ENCODE measurements at places on chromosomes 1 and 21. TPM values are rescaled to one million over a fixed set of nuclear protein-coding genes. Genes with fewer than 3 reads are reported as not detected.

DNA sequence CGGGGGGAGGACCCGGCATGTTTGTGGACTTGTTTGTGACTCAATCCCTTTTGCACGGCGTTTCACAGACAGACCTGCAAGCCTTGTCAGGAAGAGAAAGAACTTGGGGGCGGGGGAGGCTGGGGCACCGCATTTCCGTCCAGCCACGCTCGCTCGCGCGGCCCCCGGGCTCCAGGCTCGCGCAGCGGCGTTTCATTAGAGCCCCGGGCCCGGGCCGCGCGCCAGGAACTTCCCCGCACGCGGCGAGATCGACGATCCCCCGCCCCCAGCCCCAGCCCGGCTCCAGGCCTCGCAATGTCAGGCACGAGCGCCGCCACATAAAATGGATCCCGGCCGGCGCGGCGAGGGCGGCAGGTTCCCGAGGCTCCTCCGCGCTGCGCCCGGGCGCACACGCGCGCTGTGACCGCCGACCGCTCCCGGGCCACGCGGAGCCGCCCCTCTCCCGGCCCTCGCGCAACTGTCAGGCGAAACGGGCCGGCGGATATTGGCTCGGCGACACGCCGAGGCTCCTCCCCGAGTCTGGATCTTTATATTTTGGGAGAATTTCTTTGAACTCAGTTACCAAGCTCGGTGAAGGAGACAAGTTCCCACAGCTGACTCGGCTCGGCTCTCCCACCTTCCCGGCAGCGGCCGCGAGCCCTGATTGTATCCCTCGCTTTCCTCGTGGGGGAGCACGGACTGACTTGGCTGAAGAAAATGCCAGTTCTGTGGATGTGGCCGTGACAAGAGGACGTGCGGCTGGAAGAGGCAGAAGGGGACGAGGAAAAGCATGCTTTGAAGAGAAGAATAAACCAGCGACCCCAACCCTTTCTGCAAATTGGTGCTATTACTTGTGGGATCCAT is at the start of gene KIF26B:
TSS of gene KIF26B (plus strand) at position 557 of the 843 bp plus-strand sequence. CDS start 440 bp downstream, outside the sequence.
- no peak within 1 kb of the TSS for H3K27ac ChIP-seq
- H3K4me3 ChIP-seq, result peak within 1 kb of the TSS; percentile 92
- H3K4me1 ChIP-seq, result peaks cover 28% of the 10 kb centered on the region

DNA sequence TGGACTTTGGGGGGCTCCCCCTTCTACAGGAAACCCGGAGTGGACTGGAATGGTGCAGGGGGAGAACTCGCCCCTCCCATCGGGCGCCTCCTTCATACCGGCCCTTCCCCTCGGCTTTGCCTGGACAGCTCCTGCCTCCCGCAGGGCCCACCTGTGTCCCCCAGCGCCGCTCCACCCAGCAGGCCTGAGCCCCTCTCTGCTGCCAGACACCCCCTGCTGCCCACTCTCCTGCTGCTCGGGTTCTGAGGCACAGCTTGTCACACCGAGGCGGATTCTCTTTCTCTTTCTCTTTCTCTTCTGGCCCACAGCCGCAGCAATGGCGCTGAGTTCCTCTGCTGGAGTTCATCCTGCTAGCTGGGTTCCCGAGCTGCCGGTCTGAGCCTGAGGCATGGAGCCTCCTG is at the start of gene TNFRSF14:
TSS of gene TNFRSF14 (plus strand) at position 95 of the 401 bp plus-strand sequence. CDS start at position 389, 294 bp downstream.
- no peaks in the 10 kb centered on the region for H3K27me3 ChIP-seq
- peak within 1 kb of the TSS; percentile 99 for H3K4me3 ChIP-seq
- peak; percentile 87 for DNase-seq
- H3K4me1 ChIP-seq, result peaks cover 38% of the 10 kb centered on the region
- H3K36me3 ChIP-seq, result peaks cover 4% of the 10 kb centered on the region
- H3K27ac ChIP-seq, result peak within 1 kb of the TSS; percentile 99

- H3K27me3 ChIP-seq, result peaks cover 2% of the 10 kb centered on the region
- H3K4me3 ChIP-seq, result no peak overlapping the region
- no peak overlapping the region for H3K27ac ChIP-seq
- H3K4me1 ChIP-seq, result no peaks in the 10 kb centered on the region
- DNase-seq, result no peak
Measured at GRCh38 chr1:83006271-83006670, 992.7 kb downstream of the TTLL7 start.

GRCh38 chr1:240824238-240824637 is 212.3 kb upstream of the GREM2 start:
- no peak overlapping the region for H3K4me3 ChIP-seq
- H3K36me3 ChIP-seq, result no peaks in the 10 kb centered on the region
- H3K27me3 ChIP-seq, result no peaks in the 10 kb centered on the region
- H3K4me1 ChIP-seq, result no peaks in the 10 kb centered on the region
- H3K27ac ChIP-seq, result no peak overlapping the region

DNA sequence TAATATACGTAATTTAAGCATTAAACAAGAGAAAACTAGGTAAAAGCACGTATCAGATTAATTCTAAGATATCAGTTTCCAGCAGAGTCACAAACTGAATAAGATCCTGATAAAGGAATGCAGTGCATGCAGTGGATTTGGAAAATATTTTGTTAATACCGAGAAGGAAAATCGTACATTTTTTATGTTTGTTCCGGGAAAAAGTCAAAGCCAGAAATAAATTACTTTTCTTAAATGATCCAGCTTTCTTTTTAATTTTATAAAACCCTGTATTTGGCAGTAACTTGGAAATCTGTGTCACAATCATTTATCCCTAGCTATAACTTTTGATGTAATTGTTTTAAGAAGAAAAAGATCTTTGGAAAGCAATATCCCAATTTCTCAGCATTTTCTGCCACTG is 955 bp downstream of the PALMD start:
- H3K27me3 ChIP-seq, result peaks cover 11% of the 10 kb centered on the region
- H3K36me3 ChIP-seq, result no peaks in the 10 kb centered on the region
- no peak overlapping the region for H3K4me3 ChIP-seq
- H3K4me1 ChIP-seq, result peaks cover 6% of the 10 kb centered on the region

DNA sequence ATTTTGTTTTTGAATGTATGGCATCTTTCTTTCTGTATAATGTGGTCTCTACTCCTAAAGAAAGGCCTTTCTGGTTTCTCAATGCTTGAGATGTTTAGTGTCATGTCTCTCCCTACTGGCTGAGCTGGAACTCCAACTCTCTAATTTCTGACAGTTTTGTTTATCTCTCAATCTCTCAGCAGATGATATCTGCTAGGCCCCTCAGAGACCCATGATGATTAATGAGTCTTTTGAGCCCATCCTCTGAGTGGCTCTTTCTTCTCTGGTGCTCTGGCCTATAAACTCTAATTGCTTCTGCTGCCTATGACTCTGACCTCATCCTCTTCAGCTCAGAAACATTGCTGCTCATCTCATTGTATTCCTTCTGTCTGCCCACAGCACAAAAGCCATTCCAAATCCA is 46.6 kb downstream of the CRB1 start:
- DNase-seq, result no peak
- H3K27me3 ChIP-seq, result no peaks in the 10 kb centered on the region
- no peak overlapping the region for H3K27ac ChIP-seq
- H3K36me3 ChIP-seq, result no peaks in the 10 kb centered on the region
- no peak overlapping the region for H3K4me3 ChIP-seq
- H3K4me1 ChIP-seq, result no peaks in the 10 kb centered on the region

- no peak for DNase-seq
- no peak overlapping the region for H3K4me3 ChIP-seq
- no peaks in the 10 kb centered on the region for H3K4me1 ChIP-seq
- no peak overlapping the region for H3K27ac ChIP-seq
Measured at GRCh38 chr1:43957407-43958040, 10.8 kb downstream of the IPO13 start.

DNA sequence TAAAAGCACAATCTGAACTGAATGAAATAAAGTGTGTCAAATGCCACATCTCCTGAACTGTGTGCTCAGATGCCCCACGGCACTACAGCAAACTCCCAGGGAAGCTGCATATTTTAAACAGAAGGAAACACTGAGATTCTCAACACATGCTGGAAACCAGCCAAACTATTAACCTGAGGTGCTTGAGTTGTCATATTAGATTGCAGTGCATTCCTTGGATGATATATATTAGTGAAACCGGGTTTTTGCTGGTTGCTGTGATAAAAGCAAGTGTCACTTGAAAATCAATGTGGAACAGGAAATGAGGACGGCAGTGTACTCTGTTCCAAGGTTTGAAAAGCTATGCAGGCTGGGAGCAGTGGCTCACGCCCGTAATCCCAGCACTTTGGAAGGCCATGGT is 8.7 kb downstream of the SYNJ1 start:
- H3K4me1 ChIP-seq, result peaks cover 16% of the 10 kb centered on the region
- DNase-seq, result no peak
- H3K27me3 ChIP-seq, result no peaks in the 10 kb centered on the region
- peaks cover 68% of the 10 kb centered on the region for H3K36me3 ChIP-seq
- no peak overlapping the region for H3K4me3 ChIP-seq
- H3K27ac ChIP-seq, result no peak overlapping the region

DNA sequence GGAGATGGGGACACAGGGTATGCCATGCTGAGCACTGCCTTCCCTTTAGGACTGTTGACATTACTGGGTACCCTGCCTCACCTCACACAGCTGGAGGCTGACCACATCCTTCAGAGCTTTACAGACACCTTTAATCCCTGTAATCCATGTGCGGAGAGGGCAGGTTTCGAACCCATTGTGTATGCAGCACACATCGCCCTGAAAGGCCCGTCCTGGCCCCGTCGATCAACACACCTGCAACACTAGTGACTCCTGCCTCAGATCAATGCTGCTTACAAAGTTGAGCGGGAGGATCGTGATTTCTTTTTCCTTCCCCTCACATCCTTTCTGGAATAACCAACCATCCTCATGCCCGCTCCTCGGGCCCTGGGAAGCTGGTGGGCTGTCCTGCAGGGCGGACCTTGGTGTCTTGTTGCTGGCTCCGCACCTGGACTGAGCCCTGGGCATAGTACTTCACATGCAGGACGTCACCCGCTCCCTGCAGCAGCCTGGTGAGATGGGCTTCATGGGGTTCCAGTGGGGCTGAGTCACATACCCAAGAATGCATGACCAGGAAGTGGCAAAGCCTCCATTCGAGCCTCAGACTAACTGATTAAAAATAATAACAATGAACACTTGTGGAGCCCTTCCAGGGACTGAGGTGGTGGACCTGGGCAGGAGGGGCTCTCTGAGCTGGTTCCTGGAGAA is 403.6 kb downstream of the PTPRU start:
- no peak overlapping the region for H3K4me3 ChIP-seq
- H3K27ac ChIP-seq, result no peak overlapping the region
- no peak for DNase-seq
- no peaks in the 10 kb centered on the region for H3K36me3 ChIP-seq
- H3K4me1 ChIP-seq, result no peaks in the 10 kb centered on the region

Gene PRELP
- not detected for total RNA-seq

Gene AVPR1B
- total RNA-seq, result not detected

Gene PPIAL4G
- 3.0 TPM for total RNA-seq
